Cardiac fibroblast (primary cell): ENCODE measurements at places on chromosomes 4 and X.

DNA sequence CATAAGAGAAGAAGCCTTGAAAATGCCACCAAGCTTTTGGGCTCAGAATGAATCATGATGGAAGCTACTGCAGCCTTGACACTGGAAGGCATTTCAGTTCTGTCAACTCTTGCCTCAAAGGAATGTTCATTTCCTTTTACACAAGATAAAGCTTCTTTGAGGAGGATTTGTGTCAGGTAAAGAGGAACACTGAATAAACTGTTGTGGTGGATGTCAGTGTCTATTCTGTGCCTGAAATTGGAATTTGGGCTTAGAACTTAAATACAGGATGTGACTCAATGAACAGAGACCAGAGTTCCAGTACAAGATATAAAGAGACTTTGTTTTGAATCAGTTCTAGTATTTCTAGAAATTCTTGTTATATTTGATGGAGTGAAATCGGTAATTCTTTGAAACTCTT lies 313.2 kb downstream of the PACRGL start:
- DNase-seq = no peak

DNA sequence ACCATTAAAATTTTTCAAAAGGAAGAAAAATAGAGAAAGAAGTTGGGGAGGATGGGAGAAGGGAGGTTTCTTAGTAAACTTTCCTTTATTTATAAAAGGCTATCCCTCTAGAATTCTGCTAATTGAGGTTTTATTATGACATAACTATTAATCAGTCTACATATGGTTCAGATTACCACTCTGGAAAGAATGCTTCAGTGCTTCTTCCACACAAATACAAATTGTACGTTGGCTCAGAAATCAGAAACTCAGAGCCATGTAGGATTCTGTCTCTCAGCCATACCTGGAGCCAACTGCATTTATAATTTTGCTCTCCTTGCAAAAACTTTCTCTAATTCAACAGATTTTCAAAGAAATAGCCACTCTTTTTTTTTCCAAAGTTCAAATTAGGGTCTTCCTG lies 37.1 kb downstream of the SRPX start:
- DNase-seq = no peak

DNA sequence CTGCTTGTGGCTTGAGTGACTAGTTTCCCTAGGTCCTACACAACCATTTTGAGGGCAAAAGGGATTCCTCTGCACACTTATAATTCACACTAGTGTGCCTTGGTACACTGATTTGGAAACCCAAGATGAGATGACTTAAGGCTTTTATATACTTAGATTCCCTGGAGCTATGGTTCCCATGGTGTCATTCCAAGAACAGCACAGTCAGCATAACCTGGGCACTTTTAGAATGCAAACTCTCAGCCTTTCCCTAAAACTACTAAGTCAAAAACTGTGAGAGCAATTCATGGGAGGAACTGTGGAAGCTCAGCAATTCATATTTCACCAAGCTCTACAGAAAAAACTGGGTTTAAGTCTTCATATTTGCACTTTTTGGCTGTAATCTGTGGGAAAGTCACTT lies 38.0 kb upstream of the ZC4H2 start:
- DNase-seq = no peak

GRCh38 chr4:101205916-101206315 lies 141.4 kb downstream of the PPP3CA start:
- DNase-seq = peak; percentile 37

DNA sequence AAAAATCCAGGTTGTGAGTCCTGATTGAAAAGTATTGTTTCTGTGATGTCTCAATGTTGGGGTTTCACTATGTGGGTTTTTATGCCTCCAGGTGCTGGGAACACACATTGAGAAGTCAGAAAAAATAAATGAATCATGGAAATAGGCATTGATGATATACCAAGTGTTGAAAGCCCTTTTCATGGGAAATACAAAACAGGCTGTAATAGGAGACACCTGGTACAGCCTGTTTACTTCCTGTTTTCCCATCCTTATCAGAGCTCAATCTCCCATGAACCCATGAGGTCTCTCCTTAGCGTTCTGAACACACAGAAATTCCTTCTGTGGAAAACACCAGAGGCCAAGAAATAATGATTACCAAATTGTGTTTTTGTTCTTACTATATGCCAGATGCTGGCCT lies 106.3 kb upstream of the BOD1L1 start:
- DNase-seq = peak; percentile 8

DNA sequence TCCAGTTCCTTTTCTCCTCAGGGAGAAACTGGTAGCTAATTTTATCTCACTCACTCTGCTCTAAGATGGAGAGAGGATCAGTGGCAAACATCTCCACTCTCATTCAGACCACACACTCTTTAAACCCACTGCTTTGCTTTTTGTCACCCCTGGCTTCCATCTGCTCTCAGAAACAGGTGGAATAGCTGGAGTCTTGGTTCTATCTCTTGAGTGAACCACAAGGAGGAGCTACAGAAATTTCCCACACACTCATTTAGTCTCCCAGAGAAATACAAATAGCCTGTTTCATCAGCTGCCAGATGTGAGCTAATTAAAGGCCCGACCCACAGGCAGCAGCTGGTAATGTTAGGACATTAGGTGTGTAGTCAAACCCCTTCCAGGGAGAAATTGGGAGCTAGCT lies 96.6 kb downstream of the STPG2 start:
- no peak for DNase-seq

DNA sequence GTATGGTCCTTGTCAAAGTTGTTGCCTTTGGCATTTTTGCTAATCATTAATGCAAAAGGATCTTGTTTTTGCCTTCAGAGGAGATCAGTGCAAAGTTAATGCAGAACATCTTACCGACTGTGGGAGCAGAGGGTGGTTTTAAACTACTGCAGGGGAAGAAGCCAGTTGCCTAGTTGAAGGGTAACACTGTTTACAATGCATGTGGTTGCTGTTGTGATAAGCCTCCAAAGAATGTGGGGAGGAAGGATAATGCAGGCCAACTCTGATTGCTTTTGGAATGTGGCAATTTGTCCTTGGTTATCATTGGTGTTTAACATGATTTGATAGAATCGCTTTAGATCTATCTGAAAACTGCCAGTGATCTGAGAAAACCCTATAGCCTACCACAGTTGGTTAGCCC lies 204.3 kb upstream of the TLL1 start:
- peak; percentile 48 for DNase-seq

- DNase-seq = peak; percentile 81
These were observed 88.7 kb upstream of the ELOVL6 start for GRCh38 chr4:110287130-110287529.

GRCh38 chrX:29243942-29244341 lies 656.7 kb downstream of the IL1RAPL1 start:
- DNase-seq = no peak
